T1000 (cell line): ENCODE measurements at places on chromosomes 7 and 10.

DNA sequence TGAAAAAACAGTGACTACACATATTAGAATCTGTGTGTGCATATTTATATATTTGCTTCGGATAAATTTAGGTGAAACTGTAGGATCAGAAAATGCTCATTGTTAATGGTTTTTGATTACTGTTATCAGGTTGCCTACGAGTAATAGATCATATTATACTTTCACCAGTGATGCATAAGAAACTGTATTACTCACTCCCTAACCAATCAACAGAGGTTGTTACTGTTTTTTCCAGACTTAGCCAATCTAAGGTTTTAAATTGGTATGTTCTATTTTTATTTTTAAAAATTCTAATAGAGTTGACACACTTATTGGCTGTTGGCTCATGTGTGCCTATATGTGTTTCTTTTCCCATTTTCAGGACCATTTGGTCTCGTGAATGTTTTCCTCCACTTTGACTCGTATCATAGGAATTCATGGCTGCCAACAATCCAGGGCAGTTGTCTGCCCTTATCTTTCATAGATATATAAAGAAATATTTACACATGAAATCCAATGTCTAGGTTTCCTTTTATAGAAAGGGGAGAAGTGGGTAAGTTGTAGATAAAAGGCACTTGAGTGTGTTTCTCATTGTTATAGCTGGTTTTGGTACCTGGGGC lies 59.2 kb downstream of the ANLN start:
- DNase-seq = no peak

DNA sequence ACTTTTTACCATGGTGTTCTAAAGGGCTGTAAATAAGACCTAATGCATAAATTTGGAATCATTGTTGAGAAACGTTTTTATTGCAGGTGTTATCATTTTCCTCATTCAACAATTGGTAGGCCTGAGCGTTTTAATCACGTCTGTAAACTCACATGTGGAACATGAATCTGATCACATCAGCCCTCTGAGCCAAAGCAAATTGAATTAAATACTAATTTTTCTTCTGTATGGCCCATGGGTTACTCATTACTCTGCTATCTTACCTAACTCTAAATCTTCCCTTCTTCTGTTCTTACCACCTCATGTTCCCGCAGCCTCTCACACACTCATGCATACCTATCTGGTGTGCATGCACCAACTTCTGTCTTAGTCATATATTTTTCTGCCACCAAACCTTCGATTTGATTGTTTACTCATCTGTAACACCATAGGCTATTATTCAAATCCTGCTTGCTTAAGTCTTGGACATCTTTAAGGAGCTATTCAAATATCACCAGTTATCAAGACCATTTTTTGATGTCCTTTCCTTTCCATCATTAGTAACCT lies 82.3 kb downstream of the NXPH1 start:
- DNase-seq = no peak

GRCh38 chr7:108529341-108529740 lies 3.4 kb upstream of the PNPLA8 start:
- DNase-seq = no peak

DNA sequence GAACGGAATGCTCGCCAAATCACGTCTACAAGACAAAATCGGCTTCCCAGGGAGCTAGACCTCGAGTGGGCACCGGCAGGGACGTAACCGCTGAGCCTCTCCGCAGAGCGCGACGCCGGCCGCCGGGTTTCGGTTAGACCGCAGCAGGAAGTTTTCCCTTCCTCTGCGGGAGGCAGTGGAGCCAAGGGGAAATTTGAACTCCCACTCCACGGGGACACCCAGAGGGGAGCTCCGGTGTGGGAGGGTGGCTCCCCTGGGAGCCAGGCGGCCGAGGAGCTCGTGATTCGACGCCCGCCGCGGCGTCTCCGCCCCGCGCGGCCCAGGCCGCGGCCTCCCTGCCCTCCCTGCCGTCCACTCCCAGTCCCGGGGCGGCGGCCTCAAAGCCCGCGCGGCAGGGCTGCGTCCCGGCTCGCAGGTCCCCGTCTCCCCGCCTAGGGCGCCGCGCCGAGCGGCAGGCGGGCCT lies 426 bp downstream of the SYPL1 start:
- DNase-seq = no peak

DNA sequence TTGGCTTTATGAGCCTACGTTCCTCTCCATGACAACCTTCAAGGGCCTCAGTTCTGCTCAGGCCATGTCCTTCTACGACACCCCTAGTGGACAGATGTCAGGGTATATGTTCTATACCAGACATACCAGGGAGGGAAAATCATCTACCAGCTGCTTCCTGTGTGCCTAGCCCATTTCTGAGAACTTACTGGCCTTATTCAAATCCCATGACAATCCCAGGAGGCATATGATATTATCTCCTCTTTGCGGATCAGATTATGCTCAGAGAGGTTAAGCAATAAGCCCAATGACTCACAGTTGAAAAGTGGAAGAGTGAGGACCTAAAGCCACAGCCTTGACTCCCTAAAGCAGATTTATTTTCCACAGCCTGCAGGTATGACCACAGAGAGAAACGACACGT lies 139.3 kb downstream of the GLI3 start:
- no peak for DNase-seq
